ENCODE measurements at places on chromosomes 1 and 21.

GRCh38 chr21:43736224-43736883 lies 17.4 kb downstream of the PDXK start:
- DNase-seq = no peak

DNA sequence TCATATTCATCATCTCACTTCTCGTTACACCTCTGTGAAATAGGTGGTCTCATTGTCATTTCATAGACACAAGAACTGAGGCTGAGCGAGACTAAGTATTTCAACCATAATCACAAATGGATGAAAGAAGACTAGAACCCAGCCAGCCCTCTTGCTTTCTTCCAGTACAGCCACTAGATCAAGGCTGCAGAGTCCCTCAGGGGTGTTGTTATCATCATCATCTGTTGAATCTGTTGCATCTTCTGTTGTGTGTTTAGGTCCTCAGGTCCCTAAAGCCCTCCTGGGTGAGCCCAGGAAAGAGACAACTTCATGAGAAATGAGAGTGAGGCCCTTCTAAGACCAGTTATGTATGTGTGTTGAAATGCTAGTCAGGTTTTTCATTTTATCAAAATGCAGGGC lies 86.6 kb upstream of the ZNF326 start:
- DNase-seq = no peak

DNA sequence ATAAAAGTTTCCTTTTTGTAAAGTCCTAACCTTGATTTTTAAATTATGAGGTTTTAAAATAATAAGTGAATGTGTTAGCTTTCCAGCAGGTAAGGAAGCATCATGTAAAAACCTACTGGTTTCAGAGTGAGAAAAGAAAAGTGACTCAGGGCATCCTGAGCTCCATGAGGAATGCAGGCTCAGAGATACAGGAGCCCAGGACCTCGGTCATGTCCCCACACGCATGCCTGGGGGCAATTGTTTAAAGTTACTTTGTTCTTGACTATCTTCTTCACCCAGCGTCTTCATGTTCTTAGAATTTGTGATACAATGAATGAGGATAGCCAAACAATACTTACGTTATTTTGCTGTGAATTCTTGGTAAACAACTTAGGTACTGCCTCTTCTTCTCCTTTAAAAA lies 117.4 kb upstream of the PLPPR5 start:
- DNase-seq = no peak

- DNase-seq = no peak
Observed at GRCh38 chr1:185695299-185695698, 38.9 kb upstream of the HMCN1 start.

GRCh38 chr1:234748066-234748465 lies 138.1 kb upstream of the IRF2BP2 start:
- DNase-seq = no peak

DNA sequence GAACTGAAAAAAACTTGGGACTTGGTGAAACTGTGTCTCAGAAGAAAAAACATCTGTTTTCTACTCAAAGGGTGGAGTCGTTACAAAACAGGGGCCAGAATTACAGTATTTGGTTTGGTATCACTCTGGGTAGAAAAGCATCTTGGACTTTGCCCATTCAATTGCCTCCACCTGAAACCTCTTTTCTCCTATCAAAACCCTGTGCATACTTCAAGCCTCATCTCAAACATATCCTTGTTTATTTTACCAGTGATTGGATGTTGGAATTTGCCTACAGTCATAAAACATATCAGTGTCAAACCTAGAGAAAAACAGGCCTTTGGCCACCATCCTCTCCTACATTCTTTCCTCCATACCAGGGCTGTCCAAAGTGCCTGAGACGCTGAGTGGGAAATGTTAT lies 281.5 kb downstream of the PLPP3 start:
- no peak for DNase-seq

DNA sequence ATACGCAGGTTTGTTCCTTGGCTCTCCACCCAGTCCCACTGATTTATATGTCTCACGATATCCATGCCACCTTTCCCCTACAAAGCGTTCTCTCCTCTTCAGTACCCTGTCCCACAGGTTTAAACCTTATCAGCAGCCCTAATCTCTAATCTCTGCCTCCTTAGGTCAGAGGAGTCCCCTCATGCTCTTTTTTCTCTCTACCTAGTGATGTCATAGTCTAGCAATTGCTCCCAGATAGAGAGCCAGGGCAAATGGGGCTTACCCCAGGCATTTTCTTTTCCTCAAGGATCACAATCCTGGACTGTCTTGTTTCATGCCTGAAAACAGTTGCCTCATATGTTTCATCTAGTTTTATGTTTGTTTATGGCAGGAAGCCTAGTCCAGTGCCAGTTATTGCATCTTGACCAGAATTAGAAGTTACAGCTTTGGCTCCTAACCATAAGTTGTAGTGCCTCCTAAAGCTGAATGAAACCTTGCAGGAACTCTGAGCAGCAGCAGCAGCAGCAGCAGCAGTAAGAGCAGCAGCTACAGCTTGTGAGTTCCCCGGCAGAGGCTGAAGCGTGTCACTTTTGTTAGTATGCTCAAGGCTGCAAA lies 26.7 kb upstream of the TP53BP2 start:
- no peak for DNase-seq

DNA sequence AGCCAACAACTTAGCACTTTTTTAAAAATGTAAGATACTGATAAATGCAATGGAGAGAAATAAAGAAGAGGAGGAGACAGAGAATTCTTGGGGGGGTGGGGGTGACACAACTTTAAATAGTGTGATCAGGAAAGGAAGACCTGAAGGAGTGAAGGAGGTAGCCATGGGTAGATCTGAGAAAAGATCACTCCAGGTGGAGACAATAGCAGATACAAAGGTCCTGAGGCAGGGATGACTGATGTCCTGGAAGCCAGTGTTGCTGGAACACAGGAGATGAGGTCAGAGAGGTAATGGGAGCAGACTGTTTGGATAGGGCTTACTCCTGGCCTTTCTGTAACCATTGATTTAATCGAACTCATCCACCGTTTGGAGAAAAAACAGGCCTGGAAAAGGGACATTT lies 24.6 kb upstream of the TRABD2B start:
- DNase-seq = no peak

GRCh38 chr1:172172352-172172831 lies 248.1 kb upstream of the C1orf105 start:
- DNase-seq = no peak

DNA sequence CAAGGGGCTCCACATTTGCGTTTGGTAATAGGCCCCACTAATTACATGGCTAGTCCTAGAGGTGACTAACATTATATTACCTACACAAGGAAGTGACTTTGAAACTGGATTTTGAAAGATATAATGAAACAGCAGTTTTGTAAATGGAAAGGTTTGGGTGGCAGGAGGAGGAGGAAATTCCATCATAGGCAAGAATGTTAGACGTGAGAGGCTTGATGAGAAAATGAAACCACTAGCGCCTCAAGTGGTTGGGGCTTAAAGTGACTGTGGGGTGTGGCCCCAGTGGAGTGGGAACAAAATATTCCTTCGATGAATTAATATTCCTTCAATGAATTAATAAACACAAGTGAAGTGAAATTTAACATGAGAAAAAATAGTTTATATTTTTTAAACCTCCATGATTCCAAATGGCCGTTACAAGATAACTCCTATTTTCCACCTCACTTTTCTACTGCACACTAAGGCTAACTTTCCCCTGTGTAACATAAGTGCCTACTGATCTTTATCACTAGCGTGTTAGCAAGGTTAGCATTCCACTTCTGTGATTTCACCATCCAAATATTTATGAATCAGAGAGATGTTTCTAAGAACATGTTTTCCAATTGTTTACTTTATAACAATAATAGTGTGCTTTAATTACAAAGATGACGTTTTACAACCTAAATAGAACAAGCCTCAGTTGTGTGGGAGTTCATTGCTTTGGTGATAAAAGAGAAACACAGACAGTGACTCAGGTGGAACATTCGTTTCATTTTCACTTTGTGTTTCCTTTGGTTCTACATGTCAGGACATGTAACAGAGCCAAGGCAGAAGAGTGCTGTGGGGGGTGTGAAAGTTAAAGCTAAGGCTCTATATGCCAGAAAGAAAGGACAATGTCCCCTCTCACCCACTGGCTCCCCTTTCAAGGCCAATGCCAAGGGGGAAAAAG lies 12.5 kb upstream of the ATF3 start:
- no peak for DNase-seq

- no peak for DNase-seq
Observed at GRCh38 chr1:224454402-224455055, 19.9 kb upstream of the WDR26 start.

DNA sequence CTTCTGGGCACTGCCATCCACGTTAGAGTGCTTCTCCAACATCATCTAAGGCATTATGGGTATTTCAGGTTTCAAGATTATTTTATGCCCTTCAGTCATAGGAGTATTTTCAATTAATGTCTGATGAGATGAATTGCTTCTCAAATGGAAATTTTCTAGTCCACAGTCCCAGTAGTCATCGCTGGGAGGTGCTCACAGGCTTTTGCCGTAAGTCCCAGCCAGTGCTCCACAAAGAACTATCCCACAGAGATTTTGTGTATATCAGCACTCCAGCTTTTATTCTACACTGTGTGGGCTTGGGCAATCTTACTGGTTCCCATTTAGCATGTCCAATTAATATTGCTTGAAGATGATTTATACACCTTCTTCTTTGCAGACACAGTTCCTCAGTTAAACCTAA lies 61.0 kb downstream of the SMYD2 start:
- no peak for DNase-seq

GRCh38 chr1:238653693-238654321 lies 732.6 kb upstream of the CHRM3 start:
- DNase-seq = no peak

DNA sequence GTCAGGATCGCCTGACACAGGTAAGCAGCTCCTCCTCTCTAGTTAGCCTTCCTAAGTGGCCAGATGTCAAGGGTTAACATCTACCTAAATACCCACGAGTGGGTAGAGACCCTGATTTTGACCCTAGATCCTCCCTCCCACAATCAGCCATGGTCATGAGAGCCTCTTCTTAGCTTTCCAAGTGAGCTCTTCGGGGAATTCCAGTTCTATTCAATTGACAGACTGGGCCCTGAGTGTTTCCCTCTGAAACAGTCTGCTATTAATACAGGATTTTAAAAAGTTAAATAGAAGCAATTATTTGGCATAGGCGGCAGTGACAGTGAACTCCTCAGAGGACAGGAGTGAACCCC lies 28.1 kb downstream of the C2CD2 start:
- no peak for DNase-seq

- DNase-seq = no peak
Observed at GRCh38 chr1:155527677-155528076, 34.9 kb downstream of the ASH1L start.

DNA sequence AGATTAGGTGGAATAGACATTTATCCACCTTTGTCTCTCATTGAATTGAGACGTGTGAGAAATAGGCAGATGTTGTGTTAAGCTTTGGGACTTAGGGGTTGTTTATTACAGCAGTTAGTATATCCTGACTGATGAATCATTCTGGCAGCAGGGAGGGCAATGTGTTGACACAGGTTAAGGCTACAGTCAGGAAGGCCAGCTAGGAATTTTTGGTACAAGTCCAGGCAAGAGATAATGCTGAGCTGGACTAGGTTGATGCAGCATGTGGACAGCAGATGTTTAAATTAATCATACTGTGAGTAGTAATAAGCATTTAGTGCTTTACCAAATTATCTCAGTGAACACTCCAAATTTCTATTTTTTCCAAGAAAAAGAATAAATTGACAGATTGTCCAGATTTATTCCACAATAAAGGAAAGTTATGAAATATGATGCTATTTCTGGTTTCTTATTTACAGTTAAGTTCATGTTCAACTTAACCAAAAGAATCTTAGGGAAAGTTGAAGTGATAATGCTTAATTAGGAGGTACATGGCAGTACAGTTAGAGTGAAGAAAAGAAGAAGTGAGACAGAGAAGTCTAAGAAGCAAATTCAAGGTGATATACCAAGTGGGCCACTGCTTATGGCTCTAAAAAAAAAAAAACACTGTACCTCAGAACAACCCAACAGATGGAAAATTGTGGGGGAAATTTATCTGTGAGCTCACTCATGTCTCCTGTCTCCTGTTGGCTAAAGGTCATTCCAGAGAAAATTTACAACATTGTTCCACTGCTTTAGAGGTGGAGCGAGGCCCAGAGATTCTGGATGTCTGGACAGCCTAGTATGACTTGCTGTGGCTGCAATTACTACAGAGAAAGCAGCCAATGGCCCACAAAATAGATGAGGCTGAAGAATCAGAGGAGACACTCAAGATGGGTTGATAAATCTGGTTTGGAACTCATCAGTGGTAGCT lies 102.7 kb upstream of the C21orf91 start:
- DNase-seq = no peak

- no peak for DNase-seq
Observed at GRCh38 chr1:168167806-168168205, 11.0 kb upstream of the TIPRL start.

DNA sequence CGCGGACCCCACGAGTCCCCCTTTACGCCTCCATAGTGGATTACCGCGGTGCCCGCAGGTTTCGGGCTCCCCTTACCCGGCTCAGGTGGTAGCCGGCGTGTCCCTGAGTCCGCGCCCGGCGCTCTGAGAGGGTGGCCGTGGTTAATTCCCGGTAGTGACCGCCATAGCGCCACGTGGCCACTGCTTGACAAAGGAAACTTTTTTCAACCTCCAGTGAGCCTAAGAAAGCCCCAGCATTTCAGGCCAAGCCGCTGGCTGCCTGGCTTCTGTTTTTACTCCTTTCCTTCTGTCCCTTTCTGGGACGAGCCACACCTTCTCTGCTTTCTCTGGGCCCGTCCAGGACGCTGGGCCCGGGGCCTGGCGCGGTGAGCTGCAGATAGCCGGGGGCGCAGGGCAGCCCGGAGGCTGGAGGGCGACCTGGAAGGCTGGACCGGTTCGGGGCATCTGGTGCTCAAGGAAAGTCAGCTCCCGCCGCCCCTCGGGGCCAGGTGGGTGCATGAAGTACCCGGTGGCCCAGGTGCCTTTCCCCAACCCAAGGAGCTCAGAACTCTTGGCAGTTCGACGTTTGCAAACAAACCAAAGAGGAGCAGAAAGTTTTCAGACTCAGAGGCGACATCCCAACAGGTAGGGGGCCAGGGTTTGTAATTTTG lies 540 bp upstream of the C1orf198 start:
- no peak for DNase-seq

DNA sequence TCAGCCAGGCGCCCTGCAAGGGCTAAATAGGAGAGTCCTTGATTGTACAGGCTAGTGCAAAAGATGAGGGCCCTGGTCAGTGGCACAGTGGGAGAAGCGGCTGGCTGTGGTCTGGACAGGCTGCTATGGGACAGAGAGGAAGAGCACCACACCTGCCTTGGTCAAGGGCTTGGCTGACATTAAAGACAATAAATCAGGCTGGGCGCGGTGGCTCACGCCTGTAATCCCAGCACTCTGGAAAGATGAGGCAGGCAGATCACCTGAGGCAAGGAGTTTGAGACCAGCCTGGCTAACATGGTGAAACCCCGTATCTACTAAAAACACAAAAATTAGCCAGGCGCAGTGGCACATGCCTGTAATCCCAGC lies 62.9 kb downstream of the NID1 start:
- DNase-seq = no peak

GRCh38 chr1:159951551-159951950 lies 2.5 kb downstream of the SLAMF9 start:
- no peak for DNase-seq

All from activated CD8-positive, alpha-beta memory T cell treated with anti-CD3 and anti-CD28 coated beads for 1 hour (primary cell).